ENCODE measurements at places on chromosomes 12 and 14.

DNA sequence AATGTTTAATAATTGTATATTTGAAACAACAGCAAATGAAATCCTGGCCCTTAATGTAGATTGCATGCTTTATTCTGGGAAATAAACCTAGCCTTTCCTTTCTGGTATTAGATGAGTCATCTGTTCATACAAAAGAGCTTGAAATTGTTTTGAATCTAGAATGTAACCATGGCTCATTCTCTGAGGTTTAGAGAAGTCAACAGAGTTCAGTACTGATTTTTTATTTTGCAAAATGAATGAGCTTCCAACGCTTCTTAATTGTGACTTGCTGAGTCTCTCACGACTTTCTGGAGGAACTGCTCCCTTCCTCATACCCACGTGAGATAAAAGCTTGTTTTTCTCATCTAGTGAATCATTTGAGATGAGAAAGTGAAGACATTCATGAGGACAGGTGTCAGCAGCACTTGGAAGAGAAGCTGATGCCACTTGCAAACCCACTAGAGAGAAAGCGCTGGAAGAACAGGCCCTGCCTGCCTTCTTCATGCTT lies 509.6 kb downstream of the VRK1 start:
- DNase-seq: no peak

GRCh38 chr14:94127330-94127729 lies 2.1 kb downstream of the IFI27L2 start:
- DNase-seq: no peak

- DNase-seq: peak; percentile 45
Measured at GRCh38 chr12:58703866-58704265, 216.4 kb downstream of the LRIG3 start.

DNA sequence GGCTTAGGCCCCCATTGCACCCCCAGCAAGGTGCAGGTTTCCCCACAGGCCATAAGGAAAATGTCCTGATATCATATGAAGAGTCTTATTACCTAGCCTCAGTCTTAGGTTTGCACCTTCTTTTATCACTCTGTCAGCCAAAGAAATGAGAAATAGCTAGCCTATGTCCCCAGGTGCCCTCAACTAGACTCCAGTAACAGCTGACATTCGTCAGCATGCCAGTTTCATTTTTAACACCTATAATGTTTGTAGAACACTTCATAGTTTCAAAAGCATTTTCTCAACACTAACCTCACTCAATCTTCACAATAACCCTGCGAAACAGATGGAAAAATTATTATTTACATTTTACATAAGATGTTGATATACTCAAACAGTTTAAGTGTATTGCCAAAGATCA lies 24.0 kb upstream of the OR10P1 start:
- DNase-seq: no peak

DNA sequence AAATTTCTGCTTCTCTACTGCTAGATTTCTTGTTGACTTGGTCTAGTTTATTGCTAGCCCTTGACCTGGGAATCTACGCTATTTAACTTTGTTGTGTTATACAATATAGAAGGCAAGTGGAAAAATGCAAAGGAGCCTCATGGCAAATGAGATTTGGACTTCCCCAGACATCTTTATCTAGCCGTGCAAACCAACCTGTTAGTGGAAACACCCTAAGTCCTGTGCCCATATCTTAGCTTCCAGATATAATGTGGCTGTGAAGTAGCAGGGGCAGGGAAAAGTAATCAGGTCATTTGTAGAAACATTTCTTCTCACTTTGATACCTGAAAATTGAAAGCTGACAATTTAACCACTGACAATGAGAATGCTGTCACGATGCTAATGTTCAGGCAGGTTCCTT lies 90.7 kb upstream of the ATP2B1 start:
- no peak for DNase-seq

- no peak for DNase-seq
Measured at GRCh38 chr12:12079291-12079690, 8.6 kb downstream of the BCL2L14 start.

GRCh38 chr12:84814664-84815245 lies 97.8 kb downstream of the SLC6A15 start:
- DNase-seq: no peak

GRCh38 chr12:54413284-54414190 lies 5.5 kb downstream of the ITGA5 start:
- no peak for DNase-seq

DNA sequence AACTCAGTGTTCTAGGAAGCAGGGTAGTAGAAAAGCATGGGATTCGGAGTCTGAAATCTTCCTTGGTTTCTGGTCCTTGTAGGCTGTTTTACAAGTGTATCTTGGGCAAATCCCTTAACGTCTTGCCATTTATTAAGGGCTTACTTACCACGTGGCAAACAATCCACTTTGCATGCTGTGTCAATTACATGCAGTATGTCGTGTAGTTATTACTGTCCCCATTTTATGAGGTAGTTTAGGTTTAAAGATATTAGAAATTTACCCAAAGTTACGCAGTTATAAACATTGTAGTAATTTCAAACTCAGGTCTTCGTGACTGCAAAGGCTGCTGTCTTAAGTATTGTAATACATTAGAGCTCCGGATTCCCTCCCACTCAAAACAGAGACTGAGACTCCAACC lies 1.5 kb upstream of the NOVA1 start:
- DNase-seq: no peak

- DNase-seq: no peak
Measured at GRCh38 chr12:91871751-91872150, 273.9 kb downstream of the BTG1 start.

- DNase-seq: no peak
Measured at GRCh38 chr14:100128688-100129087, 30.8 kb downstream of the DEGS2 start.

DNA sequence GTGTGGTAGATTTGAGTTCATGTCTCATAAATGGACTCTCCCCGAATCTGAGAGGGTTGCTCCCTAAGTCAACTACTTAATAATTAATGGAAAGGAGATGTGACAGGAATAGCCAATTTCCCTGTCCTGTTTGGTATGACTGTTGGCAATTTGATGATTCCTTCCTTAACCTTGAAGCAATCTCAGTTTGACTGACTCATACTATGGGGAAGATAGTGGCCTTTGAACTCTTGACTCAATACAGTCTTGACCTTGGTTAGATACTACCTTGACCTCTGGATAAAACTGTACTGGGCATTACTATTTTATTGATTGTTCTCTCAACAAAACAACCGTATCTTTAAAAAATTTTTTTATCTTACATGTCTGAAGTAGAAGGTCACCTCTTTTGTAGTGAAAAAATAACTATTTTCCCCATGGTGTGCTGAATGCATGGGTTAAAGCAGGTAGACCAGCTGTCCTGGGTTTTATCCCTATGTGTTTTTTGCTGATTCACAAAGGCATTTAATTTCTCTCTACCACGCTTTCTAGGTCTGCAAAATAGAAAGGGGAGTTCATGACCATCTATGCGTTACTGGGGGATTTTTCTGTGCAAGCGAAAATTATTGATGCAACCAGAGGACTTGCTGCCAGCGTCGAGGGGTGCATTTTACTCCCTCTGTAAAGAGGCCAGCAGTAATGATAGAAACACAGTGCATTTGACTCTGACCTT lies 80.1 kb downstream of the ETV6 start:
- no peak for DNase-seq

DNA sequence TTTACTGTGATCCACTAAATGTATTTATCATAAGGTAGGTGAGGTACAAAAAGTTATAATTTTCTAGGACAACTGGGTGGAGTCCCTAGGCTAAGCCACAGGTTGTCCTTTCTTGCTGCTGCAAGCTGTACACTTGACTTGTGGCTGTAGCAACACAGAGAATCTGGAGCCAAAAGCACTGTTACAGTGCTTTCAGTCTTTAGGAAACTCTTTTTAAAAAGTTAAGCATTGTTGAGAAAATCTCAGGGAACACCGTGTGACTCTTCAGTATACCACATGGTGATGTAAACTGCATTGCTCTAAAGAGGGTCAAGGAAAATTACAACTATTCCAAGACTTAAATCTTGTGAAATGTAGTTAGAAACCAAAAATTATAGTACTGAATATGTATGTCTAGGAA lies 11.4 kb downstream of the SLC15A5 start:
- DNase-seq: no peak

GRCh38 chr12:6033546-6033945 lies 88.5 kb upstream of the ANO2 start:
- no peak for DNase-seq

- no peak for DNase-seq
Measured at GRCh38 chr14:24607635-24608514, 1.6 kb downstream of the GZMH start.

Data from AG04449 (cell line).